ENCODE measurements at places on chromosomes 4 and X.

- DNase-seq: no peak
Observed at GRCh38 chrX:2483398-2484060, 17.2 kb downstream of the DHRSX start.

- DNase-seq: no peak
Observed at GRCh38 chr4:41890085-41890484, 45.1 kb upstream of the TMEM33 start.

GRCh38 chr4:76610751-76611547 is 175.9 kb downstream of the SHROOM3 start:
- DNase-seq: no peak

- no peak for DNase-seq
Observed at GRCh38 chr4:165700855-165701254, 172.2 kb upstream of the TLL1 start.

DNA sequence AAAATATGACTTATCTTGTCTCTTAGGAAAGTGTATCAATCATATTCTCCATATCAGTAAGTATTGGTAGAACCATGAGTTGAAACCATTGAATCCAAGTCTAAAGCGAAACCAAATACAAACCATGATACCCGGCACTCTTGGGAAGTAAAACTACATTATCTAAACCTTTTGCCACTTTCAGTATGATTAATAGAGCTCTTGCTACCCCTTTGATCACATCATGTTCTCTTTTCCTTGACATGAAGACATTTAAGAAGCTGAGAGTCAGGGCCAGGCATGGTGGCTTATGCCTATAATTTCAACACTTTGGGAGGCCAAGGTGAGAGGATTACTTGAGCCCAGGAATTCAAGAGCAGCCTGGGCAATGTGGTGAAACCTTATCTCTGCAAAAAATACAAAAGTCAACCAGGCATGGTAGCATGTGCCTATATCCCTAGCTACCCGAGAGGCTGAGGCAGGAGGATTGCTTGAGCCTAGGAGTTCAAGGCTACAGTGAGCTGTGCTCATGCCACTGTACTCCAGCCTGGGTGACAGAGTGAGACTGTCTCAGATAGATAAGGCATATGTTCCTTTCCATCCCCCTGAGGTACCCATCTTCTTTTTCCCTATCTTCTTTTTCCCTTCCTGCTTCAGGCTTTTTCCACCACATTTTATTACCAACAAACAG is 45.4 kb downstream of the CEP135 start:
- no peak for DNase-seq

DNA sequence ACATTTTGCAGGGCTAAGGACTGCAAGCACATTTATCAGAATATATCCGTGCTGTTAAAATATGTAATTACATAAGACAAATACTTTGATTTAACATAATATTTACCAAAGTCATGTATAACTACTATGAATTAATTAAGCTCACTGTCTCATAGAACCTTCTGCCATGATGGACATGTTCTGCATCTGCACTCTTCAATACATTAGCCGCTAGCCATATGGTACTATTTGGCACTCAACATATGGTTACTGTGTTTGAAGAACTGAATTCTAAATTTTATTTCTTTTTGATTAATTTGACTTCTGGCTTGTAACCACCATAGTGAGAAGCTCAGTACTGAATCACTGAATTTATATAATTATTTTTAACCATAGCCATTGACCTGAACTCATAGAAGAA is 427.0 kb upstream of the TRAM1L1 start:
- no peak for DNase-seq

- no peak for DNase-seq
Observed at GRCh38 chr4:15106399-15106798, 104.1 kb downstream of the CPEB2 start.

GRCh38 chr4:95268819-95269565 is 279.8 kb downstream of the UNC5C start:
- no peak for DNase-seq

DNA sequence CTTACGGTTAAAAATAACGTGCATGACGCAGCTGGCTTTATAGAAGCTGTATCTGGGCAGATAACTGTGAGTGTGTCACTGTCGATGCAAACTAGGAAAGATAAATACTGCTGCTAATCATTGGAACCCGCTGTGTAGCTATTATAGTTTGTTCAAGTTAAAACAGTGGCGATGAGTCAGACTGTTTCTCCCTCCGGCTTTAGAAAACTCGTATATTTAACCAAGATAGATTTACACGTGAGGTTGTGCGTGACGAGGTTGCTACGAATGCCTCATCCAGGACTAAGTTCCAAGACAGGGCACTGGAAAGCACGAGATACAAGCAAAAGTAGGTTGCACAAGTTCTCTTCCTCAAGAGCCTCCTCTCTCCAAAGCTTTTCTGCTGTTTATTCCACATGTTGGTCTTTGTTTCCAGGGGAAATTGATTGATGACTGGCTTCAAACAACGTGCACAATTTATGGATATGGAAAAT is 270.7 kb downstream of the FBXW7 start:
- no peak for DNase-seq

GRCh38 chrX:123961268-123962005 is at the start of gene STAG2:
Gene STAG2 (plus strand): TSS chrX:123961706. CDS start chrX:124022628, 60,922 bp downstream.
- DNase-seq: peak; percentile 85

GRCh38 chr4:145546175-145546915 is 64.7 kb downstream of the SMAD1 start:
- DNase-seq: no peak

- DNase-seq: no peak
Observed at GRCh38 chrX:136067097-136067496, 80.2 kb upstream of the FHL1 start.

DNA sequence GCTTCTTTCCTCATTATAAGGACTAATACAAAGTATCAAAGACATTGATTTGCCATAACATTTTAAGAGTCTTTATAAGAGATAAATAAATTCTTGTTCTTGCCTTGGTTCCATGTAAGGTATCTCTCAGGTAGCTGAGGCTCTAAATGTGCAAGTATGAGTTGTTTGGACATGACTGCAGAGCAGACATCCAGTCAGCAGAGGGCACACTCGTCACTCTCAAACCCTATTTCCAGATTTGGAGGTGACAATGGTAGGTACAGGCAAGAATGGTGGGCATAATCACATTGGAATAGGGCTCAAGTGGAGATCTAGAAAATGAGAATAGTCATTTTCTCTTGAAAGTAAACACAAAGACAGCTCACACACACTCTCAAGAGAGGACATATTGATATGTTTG is 133.3 kb upstream of the ZIC3 start:
- DNase-seq: no peak

- no peak for DNase-seq
Observed at GRCh38 chrX:101417981-101418841, 10.2 kb downstream of the HNRNPH2 start.

GRCh38 chr4:109560687-109561461 is 828 bp downstream of the MCUB start:
- no peak for DNase-seq

GRCh38 chr4:105461221-105461620 is 12.6 kb downstream of the PPA2 start:
- no peak for DNase-seq

- DNase-seq: no peak
Observed at GRCh38 chrX:103513476-103514108, 5.7 kb downstream of the RAB40A start.

- no peak for DNase-seq
Observed at GRCh38 chrX:39204945-39205344, 403.7 kb downstream of the MID1IP1 start.

DNA sequence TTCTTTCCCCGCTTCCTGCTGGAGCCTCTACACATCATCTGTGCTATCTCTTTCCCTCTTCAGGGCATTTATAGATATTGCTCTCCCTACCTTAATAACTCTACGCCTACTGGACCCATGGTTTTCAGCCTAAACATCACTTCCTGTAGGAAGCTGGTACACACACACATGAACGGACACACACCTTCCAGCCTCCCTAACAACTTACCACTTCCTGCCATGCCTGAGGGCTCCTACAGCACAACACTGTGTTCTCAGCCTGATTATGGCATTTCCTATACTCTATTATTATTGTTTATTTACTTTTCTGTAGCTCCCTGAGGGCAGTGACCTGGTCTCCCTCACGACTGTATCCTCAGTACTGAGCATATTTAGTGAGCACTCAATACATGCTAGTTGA is 163.6 kb upstream of the MAP3K15 start:
- no peak for DNase-seq

DNA sequence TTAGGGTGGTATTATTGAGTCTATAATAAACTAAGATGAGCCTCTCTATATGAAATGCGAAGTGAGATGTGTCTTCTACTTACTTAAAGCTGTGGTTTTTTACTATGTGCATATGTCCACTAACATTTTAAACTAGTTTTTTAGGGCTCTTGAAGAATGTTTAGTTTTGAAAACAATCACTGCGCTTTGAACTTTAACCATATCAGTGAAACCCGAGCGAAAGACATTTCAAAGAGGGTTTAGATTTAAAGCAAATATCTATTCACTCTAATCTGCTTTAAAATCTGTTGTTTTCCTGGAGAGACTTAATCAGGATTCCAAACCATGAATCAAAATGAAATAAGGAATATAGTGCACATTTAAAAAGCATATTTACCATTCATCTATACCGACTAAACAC is 24.8 kb upstream of the SLC7A11 start:
- DNase-seq: no peak

GRCh38 chrX:3712051-3712869 is 1.2 kb downstream of the PRKX start:
- DNase-seq: no peak

GRCh38 chr4:137307806-137308205 is 224.5 kb downstream of the PCDH18 start:
- peak; percentile 73 for DNase-seq

- no peak for DNase-seq
Observed at GRCh38 chrX:75337525-75337924, 63.6 kb downstream of the UPRT start.

- no peak for DNase-seq
Observed at GRCh38 chr4:183631577-183632198, 27.3 kb downstream of the RWDD4 start.

GRCh38 chr4:66906314-66906713 is 639.0 kb downstream of the CENPC start:
- no peak for DNase-seq

DNA sequence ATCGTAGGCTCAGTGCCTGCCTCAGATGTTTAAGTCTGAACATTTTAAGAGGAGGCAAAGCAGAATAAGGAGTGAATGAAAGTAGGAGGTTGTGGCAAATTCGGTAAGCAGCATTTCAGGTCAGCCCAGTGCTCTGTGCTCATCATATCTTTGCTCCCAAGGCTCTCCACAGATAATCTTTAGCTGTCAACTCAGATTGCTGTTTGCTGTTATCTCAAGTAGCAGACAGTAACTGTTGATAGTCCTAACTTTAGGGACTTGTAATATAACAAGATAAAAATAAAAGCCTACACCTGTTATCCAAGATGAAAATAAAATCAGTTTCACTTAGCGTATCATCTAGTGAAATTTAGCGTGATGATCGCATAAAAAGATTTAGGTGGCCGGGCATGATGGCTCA is 18.6 kb upstream of the CLTRN start:
- DNase-seq: no peak
